ENCODE measurements at places on chromosomes 13 and 19.
A peak's percentile ranks its signal among the peaks of the same experiment; 100 is the strongest.

- peak overlapping the region; percentile 95 for H3K4me3 ChIP-seq
- H3K27me3 ChIP-seq, result no peaks in the 10 kb centered on the region
- DNase-seq, result peak; percentile 88
- peaks cover 56% of the 10 kb centered on the region for H3K4me1 ChIP-seq
- peak overlapping the region; percentile 97 for H3K27ac ChIP-seq
These were observed 2.7 kb downstream of the ADGRE5 start for GRCh38 chr19:14383661-14384555.

- H3K27me3 ChIP-seq, result peaks cover 70% of the 10 kb centered on the region
- H3K4me1 ChIP-seq, result peaks cover 9% of the 10 kb centered on the region
- no peak for DNase-seq
- H3K27ac ChIP-seq, result no peak overlapping the region
These were observed 86.1 kb upstream of the DOCK9 start for GRCh38 chr13:99063952-99064351.

GRCh38 chr13:52711286-52711685, 28.3 kb downstream of the CNMD start:
- H3K27me3 ChIP-seq, result no peaks in the 10 kb centered on the region
- H3K27ac ChIP-seq, result no peak overlapping the region
- no peaks in the 10 kb centered on the region for H3K36me3 ChIP-seq
- no peak overlapping the region for H3K4me3 ChIP-seq
- H3K4me1 ChIP-seq, result peaks cover 7% of the 10 kb centered on the region
- DNase-seq, result no peak

- no peaks in the 10 kb centered on the region for H3K27me3 ChIP-seq
- H3K27ac ChIP-seq, result no peak overlapping the region
- H3K4me3 ChIP-seq, result no peak overlapping the region
- no peaks in the 10 kb centered on the region for H3K36me3 ChIP-seq
These were observed 801.4 kb downstream of the SLITRK6 start for GRCh38 chr13:84997858-84998257.

- H3K36me3 ChIP-seq, result peaks cover 84% of the 10 kb centered on the region
These were observed 28.5 kb downstream of the SAFB start for GRCh38 chr19:5651361-5651760.

- no peak overlapping the region for H3K27ac ChIP-seq
- no peaks in the 10 kb centered on the region for H3K36me3 ChIP-seq
- H3K4me1 ChIP-seq, result no peaks in the 10 kb centered on the region
- no peak overlapping the region for H3K4me3 ChIP-seq
These were observed 90.2 kb downstream of the DNAJC15 start for GRCh38 chr13:43113603-43114002.

DNA sequence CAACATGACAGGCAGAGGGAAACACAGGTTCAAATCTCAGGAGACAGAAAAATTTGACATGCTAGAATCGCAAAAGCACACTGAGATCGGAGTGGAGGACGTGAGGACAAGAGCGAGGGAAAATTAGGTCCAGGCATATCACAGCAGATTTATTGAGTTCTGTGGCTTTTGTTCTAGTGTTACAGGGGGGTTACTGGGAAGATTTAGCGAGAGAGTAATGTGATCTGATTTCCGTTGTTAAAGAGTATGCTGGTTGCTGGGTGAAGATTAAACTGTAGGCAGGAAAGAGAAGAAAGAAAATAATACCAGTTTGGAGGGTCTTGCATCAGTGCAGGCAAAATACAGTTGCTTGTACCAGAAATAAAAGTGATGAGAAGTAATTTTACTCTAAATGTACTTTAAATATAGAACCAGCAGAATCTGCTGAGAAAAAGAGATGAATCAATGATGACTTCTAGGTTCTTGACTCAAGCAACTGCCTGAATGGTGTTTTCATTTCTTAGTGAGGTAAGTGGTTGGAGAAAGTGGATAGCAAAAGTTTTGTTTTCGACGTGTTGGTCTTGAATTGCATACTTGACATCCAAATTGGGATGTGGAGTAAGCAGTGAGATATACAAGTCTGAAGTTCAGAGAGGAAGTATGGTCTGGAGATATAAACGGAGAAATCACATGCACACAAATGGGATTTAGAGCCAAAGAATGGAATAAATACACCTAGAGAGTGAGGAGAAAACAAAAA, 35.7 kb downstream of the UFM1 start:
- peak; percentile 8 for DNase-seq
- H3K27me3 ChIP-seq, result no peaks in the 10 kb centered on the region
- no peak overlapping the region for H3K4me3 ChIP-seq

GRCh38 chr19:18682807-18683108, 722 bp upstream of the CRTC1 start:
- H3K36me3 ChIP-seq, result no peaks in the 10 kb centered on the region
- H3K27me3 ChIP-seq, result no peaks in the 10 kb centered on the region
- H3K27ac ChIP-seq, result no peak overlapping the region
- no peak for DNase-seq
- peak overlapping the region; percentile 83 for H3K4me3 ChIP-seq

- peak; percentile 98 for DNase-seq
- H3K27me3 ChIP-seq, result no peaks in the 10 kb centered on the region
- H3K27ac ChIP-seq, result peak within 1 kb of the TSS; percentile 94
- H3K36me3 ChIP-seq, result peaks cover 12% of the 10 kb centered on the region
- no peaks in the 10 kb centered on the region for H3K4me1 ChIP-seq
- peak within 1 kb of the TSS; percentile 83 for H3K4me3 ChIP-seq
These were observed at the start of gene ZNF93 for GRCh38 chr19:19900729-19901444. Gene ZNF93 (plus strand): TSS chr19:19900946. CDS start chr19:19901089, 143 bp downstream.

- peaks cover 11% of the 10 kb centered on the region for H3K27me3 ChIP-seq
- no peaks in the 10 kb centered on the region for H3K4me1 ChIP-seq
- no peak overlapping the region for H3K27ac ChIP-seq
- no peak overlapping the region for H3K4me3 ChIP-seq
These were observed 49.8 kb upstream of the GTF3A start for GRCh38 chr13:27374650-27375049.

GRCh38 chr19:36401475-36401874, 17.0 kb downstream of the ZFP82 start:
- peak overlapping the region; percentile 33 for H3K4me3 ChIP-seq
- H3K27ac ChIP-seq, result no peak overlapping the region
- no peak for DNase-seq
- no peaks in the 10 kb centered on the region for H3K4me1 ChIP-seq
- H3K27me3 ChIP-seq, result no peaks in the 10 kb centered on the region

GRCh38 chr19:532561-533363, 1.2 kb downstream of the CDC34 start:
- peaks cover 28% of the 10 kb centered on the region for H3K4me1 ChIP-seq
- peak; percentile 78 for DNase-seq
- peak overlapping the region; percentile 72 for H3K27ac ChIP-seq
- H3K4me3 ChIP-seq, result peak overlapping the region; percentile 90
- H3K27me3 ChIP-seq, result no peaks in the 10 kb centered on the region
- H3K36me3 ChIP-seq, result peaks cover 23% of the 10 kb centered on the region

DNA sequence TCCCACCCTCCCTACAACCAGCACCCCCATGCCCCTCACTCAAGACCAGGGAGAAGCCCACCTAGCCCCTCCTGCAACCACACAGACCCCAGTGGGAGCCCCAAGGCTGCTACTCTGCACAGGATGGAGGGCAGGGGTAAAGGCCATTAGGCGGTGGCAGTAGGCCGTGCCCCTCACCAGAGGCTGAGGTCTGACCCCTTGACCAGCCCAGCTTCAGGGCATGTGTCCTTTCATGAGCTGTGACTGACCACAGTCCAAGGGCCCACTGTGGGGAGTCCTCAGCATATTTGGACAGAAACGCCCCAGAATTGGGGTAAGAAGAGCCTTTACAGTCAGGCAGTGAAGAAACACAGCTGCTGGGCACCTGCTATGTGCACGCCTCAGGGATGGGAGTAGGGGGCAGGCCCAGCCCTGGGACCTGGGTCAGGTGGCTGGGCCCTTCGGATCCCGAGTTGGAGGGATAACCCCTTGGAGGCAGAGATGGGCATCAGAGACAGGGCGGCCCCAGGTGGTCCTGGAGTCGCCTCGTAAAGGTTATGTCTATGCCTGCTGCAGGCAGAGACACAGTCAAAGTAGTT, 1.7 kb upstream of the RPS5 start:
- H3K36me3 ChIP-seq, result peaks cover 6% of the 10 kb centered on the region
- H3K27ac ChIP-seq, result peak overlapping the region; percentile 93
- H3K4me3 ChIP-seq, result peak overlapping the region; percentile 97
- no peaks in the 10 kb centered on the region for H3K27me3 ChIP-seq
- H3K4me1 ChIP-seq, result peaks cover 43% of the 10 kb centered on the region

DNA sequence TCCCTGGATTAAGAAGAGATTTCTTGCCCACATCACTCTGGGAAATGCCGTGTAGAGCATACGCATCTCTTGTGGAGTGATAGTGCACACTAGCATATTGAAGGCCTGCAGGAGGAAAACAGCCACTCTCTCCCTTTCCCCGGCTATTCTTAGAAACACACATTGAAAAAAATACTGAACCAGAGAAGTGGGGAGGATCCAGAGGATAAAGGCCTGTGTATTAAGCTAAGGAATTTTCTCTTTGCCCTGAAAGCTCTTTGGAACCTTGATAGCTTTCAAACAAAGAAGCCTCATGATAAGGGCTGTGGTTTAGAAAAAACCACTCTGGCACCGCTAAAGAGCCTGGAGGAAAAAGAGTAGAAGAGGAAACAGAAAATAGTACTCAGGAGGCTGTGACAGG, 386.1 kb upstream of the NBEA start:
- no peak overlapping the region for H3K4me3 ChIP-seq
- no peak for DNase-seq
- no peaks in the 10 kb centered on the region for H3K4me1 ChIP-seq
- no peaks in the 10 kb centered on the region for H3K27me3 ChIP-seq
- H3K36me3 ChIP-seq, result no peaks in the 10 kb centered on the region

GRCh38 chr13:30607908-30608307, 9.8 kb upstream of the USPL1 start:
- H3K27me3 ChIP-seq, result no peaks in the 10 kb centered on the region
- H3K27ac ChIP-seq, result no peak overlapping the region
- no peaks in the 10 kb centered on the region for H3K36me3 ChIP-seq
- H3K4me1 ChIP-seq, result no peaks in the 10 kb centered on the region
- DNase-seq, result peak; percentile 43
- no peak overlapping the region for H3K4me3 ChIP-seq

DNA sequence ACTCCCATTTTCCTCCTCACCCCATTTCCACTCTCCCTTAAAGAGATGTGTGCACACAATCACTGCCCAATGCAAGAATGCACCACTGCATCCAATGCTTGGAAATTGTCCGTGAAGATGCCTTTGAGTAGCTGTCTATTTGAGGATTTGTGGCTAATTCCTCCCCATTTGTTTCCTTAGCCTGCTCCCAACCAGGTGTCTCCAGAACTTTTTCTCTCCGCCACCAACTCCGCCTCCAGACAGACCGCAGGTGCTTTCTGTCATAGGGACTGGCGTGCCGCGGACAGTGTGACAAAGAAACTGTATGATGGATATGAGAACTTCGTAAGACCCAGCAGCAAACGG, 461 bp upstream of the TM9SF2 start:
- peak overlapping the region; percentile 94 for H3K27ac ChIP-seq
- H3K4me1 ChIP-seq, result peaks cover 78% of the 10 kb centered on the region
- H3K27me3 ChIP-seq, result no peaks in the 10 kb centered on the region
- no peak for DNase-seq
- peak overlapping the region; percentile 98 for H3K4me3 ChIP-seq

GRCh38 chr19:13206587-13206986, 56.4 kb downstream of the IER2 start:
- DNase-seq, result no peak
- peaks cover 17% of the 10 kb centered on the region for H3K4me1 ChIP-seq
- H3K27ac ChIP-seq, result no peak overlapping the region
- no peak overlapping the region for H3K4me3 ChIP-seq
- no peaks in the 10 kb centered on the region for H3K27me3 ChIP-seq

DNA sequence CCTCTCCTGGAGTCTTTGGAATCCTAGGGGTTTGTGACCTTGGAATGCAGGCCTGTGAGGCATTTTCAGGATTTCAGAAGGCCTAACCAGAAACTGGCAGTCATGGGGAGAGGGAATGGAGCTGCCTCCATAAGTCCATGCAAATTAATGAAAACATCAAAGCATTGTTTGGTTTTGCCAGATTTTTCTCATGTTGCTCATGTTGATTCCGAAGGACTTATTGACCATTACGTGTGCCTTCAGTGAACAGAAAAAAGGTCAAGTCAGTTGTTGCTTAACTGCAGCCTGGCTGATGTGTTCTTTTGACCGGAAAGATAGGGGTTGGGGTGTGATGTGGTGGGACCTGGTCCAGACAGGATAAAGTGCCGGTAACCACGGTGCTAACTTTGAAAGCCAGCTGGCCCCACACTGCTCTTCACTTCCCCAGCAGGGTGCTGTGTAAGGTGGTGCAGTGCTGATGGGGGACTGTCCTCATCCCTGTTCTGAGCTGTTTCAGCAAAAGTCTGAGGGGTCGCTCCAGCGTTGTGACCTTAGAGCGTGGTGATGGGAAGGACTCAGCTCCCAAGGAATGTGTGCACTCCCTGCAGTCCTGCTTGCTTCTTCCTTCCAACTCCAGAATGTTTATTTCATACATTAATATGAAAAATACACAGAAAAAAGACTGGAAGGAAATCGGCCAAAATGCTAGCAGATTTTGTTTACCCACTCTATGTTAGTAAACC, 3.5 kb downstream of the RNF113B start:
- H3K4me3 ChIP-seq, result no peak overlapping the region
- DNase-seq, result no peak
- H3K27ac ChIP-seq, result no peak overlapping the region
- no peaks in the 10 kb centered on the region for H3K36me3 ChIP-seq
- H3K27me3 ChIP-seq, result peaks cover 2% of the 10 kb centered on the region

GRCh38 chr13:72295153-72295552, 428.1 kb upstream of the DACH1 start:
- H3K4me3 ChIP-seq, result no peak overlapping the region
- H3K36me3 ChIP-seq, result no peaks in the 10 kb centered on the region
- H3K27ac ChIP-seq, result no peak overlapping the region

GRCh38 chr19:29031216-29031615, 181.7 kb downstream of the UQCRFS1 start:
- H3K27ac ChIP-seq, result no peak overlapping the region

- H3K4me1 ChIP-seq, result no peaks in the 10 kb centered on the region
- no peak overlapping the region for H3K4me3 ChIP-seq
- peak; percentile 27 for DNase-seq
- H3K27me3 ChIP-seq, result no peaks in the 10 kb centered on the region
These were observed 64.1 kb downstream of the MRPL57 start for GRCh38 chr13:21240586-21240985.

- H3K4me1 ChIP-seq, result peaks cover 16% of the 10 kb centered on the region
- peak; percentile 21 for DNase-seq
- no peaks in the 10 kb centered on the region for H3K27me3 ChIP-seq
- no peak overlapping the region for H3K4me3 ChIP-seq
- H3K36me3 ChIP-seq, result peaks cover 2% of the 10 kb centered on the region
These were observed 5.4 kb downstream of the KCTD4 start for GRCh38 chr13:45195421-45195820.

- H3K4me3 ChIP-seq, result no peak overlapping the region
- peaks cover 11% of the 10 kb centered on the region for H3K4me1 ChIP-seq
- DNase-seq, result peak; percentile 88
- H3K27ac ChIP-seq, result no peak overlapping the region
These were observed 19.1 kb upstream of the KCTD4 start for GRCh38 chr13:45219938-45220375.

DNA sequence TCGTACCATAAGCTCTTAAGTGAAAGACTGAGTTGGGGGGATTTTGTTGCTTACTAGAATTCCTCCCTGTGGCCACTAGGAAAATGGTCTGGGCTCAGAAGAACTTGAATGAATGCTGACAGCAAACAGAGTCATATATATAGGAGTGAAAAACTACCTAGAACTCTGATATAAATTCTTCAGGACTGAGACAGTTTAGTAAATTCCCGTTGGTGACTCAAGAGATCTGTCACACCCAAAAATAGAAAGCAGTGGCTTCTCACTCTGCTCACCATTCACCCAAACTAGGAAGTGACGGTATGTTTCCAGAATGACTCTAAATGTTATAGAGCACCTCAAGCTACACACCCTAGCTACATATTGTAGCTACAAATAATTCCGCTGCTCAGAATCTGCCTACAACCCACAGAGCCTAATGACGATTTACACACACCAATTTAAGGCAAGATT, 116.2 kb downstream of the TBC1D4 start:
- no peak overlapping the region for H3K27ac ChIP-seq
- peaks cover 2% of the 10 kb centered on the region for H3K4me1 ChIP-seq
- no peak for DNase-seq
- H3K4me3 ChIP-seq, result no peak overlapping the region
- H3K36me3 ChIP-seq, result no peaks in the 10 kb centered on the region
